ENCODE measurements at places on chromosomes 11 and 22.
A peak's percentile ranks its signal among the peaks of the same experiment; 100 is the strongest.

DNA sequence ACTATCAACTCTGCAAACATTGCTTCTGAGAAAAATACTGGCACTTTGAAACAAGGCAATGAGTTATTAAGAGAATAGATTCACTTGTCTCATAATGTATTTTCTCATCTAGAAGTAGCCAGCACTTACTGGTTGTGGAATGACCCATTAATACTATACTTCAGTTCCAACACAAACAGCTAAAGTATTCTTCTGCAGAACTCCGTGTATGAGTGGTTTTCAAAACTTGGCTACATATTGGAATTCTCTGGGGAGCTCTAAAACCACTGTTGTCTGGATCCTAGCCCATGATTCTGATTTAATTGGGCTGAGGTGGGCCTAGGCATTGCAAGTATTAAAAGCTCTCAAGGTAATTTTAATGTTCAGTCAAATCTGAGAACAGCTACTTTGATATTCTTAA, 1416.4 kb upstream of the RAG2 start:
- no peak for DNase-seq

DNA sequence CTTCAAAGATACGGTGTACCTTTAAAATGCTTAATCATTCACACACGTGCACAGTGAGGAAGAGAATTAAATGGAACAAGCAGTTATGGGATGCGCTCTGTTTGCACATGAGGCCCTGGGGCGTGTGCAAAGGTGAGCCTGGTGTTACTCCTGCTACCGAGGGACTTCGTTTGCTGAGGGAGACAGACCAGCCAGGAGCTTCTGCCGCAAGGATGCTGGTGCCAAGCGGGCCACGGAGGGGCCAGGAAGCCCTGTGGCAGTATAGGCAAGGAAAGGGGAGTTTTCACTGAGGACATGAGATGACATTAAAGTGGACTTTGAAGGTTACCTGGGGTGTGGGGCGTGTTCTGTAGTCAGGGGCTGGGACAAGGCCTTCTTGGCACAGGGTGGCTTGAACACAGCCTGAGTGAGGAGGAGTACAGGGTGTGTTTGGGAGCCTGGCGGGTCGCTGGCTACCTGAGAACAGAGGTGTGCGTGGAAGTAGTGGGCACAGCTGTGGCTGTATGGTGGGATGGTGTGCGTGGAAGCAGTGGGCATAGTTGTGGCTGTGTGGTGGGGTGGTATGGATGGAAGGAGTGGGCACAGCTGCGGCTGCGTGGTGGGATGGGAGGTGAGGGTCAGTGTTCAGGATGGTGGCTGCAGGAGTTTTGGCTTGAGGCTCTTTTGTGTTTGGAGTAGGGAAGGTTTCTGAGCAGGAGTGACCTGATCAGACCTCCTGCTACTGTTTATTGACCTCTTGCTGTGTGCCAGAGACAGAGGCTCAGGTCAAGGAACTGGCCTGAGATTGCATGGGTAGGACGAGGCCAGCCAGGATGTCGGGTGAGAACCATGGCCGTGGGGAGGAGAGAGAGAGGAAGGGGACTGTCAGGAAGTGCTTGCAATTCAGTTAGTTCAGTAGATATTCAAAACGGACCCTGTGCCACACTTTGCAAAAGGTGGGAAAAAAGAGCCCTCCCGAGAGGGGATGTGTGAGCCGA, 13.7 kb downstream of the TBC1D22A start:
- DNase-seq, result no peak

DNA sequence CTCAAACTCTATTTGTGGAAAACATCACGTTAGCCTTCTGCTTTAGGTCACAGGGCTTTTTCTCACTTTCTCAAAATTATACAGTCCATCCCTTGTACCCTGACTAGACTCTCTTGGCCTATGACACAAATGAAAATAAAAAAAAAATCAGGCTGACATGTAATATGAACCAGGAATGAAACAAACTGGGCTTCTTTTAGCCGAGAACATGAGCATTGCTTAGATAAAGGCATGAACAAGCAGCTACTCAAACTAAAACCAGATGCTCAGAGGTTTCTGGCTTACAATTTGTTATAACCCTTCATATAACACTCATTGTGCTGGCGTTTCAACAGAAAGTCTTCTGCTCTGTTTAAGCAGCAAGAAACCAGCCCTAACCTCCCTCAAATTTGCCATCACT, 265.5 kb upstream of the NARS2 start:
- no peak for DNase-seq

- no peak for DNase-seq
These were observed 19.8 kb upstream of the SHANK2 start for GRCh38 chr11:71272161-71272560.

DNA sequence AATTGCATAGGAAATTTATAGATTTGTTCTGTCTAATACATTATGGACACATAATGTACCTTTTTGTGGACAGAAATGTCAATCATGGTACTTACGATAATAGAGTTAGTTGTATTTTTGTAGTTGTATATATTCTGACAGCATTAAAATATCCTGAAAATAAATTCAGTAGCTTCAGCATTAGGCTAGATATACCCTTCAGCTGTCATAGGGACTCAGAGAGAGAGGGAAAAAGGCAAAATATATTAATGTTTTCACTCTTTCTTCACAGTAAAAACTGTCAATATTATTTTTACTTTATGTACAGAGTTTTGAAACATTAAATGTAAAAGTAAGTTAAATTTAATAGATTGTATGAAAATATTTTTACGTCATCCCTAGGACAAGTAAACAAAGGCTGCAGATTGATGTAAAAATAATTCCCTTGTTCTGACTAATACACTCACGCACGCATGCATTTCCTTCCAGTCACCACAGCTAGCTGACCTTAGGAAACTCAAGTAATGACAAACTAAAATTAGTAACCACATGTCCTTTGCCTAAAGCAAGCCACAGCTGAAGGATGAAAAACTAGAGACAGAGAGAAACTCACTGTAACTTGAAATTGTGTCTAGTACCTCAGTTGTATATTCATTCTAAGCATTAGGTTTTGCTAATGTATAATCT, 104.7 kb upstream of the CARD18 start:
- DNase-seq, result no peak

- DNase-seq, result no peak
These were observed 65.5 kb downstream of the ME3 start for GRCh38 chr11:86606836-86607481.

GRCh38 chr11:126112547-126112946, 49.9 kb upstream of the CDON start:
- DNase-seq, result no peak

- no peak for DNase-seq
These were observed 4.4 kb downstream of the AHNAK start for GRCh38 chr11:62542111-62542745.

DNA sequence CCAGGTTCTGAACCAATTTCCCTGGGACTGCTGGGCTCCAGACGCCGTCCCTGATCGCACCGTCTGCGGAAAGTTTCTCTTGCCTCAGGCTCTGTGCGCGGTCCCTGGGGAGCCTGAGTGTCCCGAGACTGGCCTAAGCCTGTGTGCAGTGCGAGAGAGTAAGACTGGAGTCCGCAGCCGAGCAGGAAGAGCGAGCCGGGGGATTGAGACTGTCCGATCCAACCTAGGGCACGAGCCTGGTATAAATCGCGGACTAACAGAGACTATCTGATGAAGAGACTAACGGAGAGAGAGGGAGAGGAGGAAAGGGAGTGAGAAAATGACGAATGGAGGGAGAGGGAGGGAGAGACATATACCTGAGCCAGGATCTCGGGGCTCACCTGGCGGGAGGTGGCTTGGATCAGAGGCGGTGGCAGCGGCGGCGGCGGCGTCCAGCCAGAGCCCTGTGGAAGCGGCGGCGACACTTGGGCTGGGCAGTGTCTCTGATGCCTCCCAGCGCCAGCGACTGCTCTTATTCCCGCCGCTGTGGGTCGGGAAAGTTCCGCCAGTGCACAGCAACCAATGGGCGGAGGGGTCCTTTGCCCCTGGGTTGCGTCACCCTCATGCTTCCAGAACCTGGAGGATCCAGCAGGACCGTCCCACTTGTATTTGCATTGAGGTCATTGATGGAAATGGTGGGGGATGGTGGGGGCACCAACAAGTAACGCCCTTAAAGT, at the start of gene CALCA:
Gene CALCA (minus strand): TSS at position 487 of the 716 bp plus-strand sequence. CDS start 1,159 bp downstream, outside the sequence.
- DNase-seq, result no peak

GRCh38 chr22:37069319-37069718, 17.8 kb downstream of the KCTD17 start:
- DNase-seq, result no peak

GRCh38 chr11:39960206-39960605, 1499.2 kb downstream of the LRRC4C start:
- DNase-seq, result no peak

DNA sequence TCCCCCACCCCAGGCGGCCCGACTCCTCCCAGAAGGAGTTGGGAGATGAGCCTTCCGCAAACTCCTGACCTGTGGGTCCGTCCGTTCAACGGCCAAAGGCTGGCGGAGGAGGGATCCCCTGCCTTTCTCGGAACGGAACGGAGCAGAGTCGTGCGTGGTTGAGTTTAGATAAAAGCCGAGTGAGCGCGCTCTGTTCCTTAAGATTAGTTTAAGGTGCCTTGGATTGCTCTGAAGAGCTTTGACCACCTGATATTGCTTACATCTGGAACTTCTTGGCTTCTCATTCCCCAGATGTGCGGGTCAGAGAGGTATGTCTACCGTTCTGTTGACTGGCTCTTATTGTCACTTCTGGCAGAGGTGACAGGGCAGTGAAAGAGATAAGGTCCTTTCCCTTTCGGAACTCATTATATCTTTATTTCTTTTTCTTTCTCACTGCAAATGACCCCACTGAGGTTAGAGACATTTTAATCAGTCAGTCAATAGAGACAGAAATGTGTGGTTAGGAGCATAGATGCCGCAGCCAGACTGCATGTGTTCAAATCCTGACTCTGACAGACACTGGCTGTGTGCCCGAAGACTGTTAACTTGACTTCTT, at the start of gene TRIM6:
Gene TRIM6 (plus strand): TSS at position 31 of the 595 bp plus-strand sequence. CDS start 261 bp downstream, at position 292.
- no peak for DNase-seq

GRCh38 chr11:93611836-93612677, 49.4 kb upstream of the CEP295 start:
- no peak for DNase-seq

DNA sequence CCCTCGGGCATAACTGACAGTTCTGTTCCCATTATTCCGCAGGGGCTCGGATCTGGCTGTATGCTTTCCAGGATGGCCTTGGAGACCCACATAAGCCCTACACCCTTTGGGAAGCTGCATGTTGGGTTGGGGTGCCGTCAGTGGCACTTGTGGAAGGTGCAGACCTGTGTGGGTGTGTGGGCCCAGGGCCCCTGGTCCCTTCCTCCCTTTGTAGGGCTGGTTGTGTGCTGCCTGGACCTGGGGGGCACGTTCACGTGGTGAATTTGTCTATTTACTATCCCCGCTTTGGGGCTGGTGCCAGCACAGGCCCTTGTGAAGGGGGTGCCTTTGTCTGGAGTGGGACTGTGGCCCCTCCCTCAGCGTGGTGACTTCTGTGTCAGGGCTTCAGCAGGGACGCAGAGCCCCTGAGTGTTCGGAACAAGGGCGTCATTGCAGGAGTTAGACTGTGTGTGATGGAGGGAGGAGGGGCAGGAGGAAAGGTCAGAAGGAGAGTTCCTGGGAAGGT, 15.0 kb upstream of the PPP6R3 start:
- no peak for DNase-seq

DNA sequence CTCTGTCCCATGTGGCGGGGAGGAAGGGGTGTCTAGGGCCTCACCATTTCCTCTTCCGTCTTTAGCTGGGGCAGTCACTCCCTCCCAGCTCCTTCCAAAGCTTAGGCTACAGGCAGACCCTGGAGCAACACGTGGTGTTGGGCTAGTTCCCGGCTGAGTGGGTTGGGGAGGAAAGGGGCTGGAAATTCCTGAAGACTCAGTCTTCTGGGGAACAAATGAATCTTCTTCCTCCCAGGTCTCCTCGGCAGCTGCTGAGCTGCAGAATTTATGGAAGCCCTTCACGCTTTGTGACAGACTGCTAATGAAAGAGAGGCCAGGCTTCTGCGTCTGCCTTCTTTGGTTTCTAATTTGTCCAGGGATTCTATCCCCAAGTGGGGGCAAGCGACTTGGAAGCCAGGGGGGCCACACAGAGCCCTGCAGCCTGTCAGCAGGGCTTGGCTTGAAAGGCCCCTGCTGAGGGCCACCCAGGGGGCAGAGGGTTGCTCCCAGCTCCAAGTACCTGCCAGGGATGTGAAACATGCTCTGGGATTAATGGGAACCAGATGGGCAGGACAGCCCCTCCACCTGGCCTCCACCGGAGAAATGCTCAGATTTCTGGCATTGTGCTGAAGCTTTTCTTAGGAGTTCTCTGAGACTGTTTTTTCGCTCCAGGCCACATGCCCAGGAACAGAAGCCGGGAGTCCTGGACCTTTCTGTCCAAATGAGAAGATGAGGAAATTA, 123.1 kb downstream of the PKNOX2 start:
- DNase-seq, result no peak

DNA sequence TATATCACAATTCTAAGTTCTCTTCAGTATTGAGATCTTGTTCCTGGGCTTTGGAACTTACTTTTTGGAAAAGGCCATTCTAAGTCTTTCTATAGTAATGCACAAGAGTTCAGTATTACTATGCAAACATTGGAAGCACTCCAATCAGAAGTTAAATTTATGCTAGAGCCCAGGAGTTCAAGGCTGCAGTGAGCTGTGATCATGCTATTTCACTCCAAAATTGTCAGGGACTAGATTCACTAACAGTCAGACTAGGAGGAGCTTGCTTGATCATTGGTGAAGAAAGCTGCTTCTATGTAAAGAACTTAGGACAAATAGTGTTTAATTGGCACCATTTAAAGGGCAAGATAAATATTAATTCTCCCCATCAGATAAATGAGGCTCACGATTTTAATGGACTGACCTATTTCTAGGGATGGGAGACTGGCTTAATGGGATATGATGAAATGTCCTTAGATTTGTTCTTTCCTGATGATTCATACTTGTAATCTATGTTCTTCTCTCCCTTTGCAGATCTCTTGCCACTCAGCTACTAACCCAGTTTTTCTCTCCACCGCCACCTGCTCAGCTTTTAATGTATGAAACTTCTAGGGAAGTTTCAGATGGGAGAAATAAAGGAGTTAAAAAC, 32.6 kb upstream of the TMEM123 start:
- no peak for DNase-seq

GRCh38 chr11:3115321-3115720, 49.8 kb downstream of the OSBPL5 start:
- no peak for DNase-seq

GRCh38 chr11:67269401-67270255, 3.4 kb downstream of the GRK2 start:
- DNase-seq, result no peak

- DNase-seq, result no peak
These were observed 140.1 kb downstream of the DBX1 start for GRCh38 chr11:20020198-20020597.

DNA sequence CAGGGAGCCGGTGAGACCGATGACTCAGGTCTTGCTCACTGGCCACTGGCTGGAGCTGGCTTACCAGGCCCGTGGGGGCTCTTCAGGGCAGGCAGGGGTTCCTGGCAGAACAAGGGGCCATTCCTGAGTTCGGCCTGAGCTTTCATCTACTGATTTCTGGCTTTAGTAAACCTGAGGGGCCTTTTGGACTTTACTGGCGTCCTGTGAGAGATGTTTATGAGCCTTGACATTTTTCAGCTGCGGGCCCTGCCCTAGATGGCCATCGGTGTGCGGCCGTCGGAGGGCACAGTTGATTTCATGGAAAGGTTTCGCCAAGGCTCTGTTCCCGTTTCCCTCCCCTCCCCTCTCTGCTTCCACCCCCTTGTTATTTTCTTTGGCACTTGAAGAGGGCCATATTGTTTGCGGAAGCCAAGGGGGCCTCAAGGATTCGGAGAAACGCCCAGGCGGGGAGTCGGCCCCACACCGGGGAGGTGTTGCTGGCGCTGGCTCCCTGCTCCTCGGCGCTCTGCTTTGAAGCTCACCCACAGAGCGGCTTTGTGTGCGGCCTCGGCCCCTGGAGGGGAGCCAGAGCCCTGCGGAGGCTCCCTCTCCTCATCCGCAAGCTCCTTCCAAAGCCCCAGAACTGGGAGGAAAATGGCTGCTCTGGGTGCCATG, 17.7 kb downstream of the ELF5 start:
- DNase-seq, result no peak

- peak; percentile 30 for DNase-seq
These were observed 50.2 kb downstream of the LIF start for GRCh38 chr22:30196141-30196879.

All from esophagus squamous epithelium (tissue), 5 donors.